ENCODE measurements at places on chromosomes 6 and 20.

DNA sequence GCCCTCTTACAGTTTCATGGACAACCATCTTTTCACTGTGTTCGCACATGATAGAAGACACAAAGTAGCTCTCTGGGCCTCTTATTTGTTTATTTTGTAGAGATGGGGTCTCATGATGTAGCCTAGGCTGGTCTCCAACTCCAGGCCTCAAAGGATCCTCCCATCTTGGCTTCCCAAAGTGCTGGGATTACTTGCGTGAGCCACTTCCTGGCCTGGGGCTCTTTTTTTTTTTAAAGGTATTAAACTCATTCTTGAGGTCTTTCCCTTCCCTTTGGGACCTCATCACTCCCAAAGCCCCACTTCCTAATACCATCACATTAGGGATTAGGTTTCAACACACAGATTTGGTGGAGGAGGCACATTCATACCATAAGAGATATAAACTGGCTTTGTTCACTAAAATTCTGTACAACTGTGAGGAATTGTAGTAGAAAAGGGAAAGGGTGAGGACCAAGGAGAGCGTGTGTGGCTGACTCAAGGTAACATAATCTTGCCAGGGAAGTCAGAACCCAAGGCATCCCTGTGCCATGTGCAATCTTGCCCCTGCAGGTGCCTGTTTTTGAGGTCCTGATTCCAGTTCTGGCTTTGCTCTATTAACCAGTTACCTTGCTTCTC is 45.5 kb downstream of the EIF2S2 start:
- H3K27ac ChIP-seq, result no peak overlapping the region
- no peaks in the 10 kb centered on the region for H3K27me3 ChIP-seq
- H3K4me1 ChIP-seq, result peaks cover 23% of the 10 kb centered on the region
- no peak for DNase-seq

DNA sequence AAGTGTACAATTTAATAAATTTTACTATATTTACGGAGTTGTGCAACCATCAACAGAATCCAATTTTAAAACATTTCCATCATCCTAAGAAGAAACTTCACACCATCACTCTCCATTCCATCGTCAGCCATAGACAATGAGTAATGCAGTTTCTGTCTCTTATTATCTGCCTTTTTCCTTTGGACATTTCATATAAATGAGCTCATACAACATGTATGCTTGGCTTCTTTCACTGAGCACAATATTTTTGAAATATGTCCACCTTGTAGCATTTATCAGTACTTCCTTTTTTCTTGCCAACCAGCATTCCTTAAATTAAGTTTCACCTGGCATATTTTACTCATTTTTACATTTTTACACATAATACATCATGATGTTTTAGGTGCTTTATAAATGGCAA is 22.7 kb upstream of the HIVEP1 start:
- H3K4me3 ChIP-seq, result no peak overlapping the region
- no peaks in the 10 kb centered on the region for H3K36me3 ChIP-seq
- DNase-seq, result no peak

- no peak for DNase-seq
- H3K36me3 ChIP-seq, result no peaks in the 10 kb centered on the region
- no peaks in the 10 kb centered on the region for H3K4me1 ChIP-seq
- H3K27me3 ChIP-seq, result no peaks in the 10 kb centered on the region
These were observed 188.6 kb downstream of the BMP2 start for GRCh38 chr20:6956056-6956455.

DNA sequence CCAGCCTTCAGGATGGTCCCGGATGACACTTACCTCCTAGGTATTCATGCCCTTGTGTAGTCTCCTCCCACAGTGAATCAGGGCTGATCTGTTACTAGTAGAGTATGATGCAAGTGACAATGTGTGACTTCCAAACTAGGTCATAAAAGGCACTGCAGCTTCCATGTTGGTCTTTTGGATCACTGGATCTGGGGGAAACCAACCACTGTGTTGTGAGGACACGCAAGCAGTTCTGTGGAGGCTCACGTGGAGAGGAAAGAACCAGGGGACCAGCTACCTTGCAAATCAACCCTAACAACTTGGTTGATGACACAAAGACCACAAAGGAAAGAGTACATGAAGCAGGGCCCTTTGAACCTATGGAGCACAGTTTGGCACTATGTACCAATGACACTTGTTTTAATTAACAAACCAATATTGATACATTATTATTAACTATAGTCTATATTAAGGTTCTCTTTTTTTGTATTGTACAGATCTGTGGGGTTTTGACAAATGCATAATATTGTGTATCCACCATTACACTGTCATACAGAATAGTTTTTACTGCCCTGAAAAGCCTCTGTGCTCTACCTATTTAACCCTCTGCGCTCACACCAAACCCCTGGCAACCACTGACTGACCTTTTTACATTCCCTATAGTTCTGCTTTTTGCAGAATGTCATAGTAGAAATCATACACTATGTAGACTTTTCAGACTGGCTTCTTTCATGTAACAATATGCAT is 16.3 kb upstream of the SDCBP2 start:
- peaks cover 26% of the 10 kb centered on the region for H3K4me1 ChIP-seq
- H3K27me3 ChIP-seq, result no peaks in the 10 kb centered on the region
- H3K27ac ChIP-seq, result no peak overlapping the region
- DNase-seq, result no peak
- H3K36me3 ChIP-seq, result peaks cover 32% of the 10 kb centered on the region

Data from activated CD4-positive, alpha-beta memory T cell treated with anti-CD3 and anti-CD28 coated beads, Interleukin-2, amount 10 ng/mL, durations not matched to agents 7 days and 5 days (primary cell).